Lung (tissue), 17 donors: ENCODE measurements at places on chromosomes 5 and 9. TPM values are rescaled to one million over a fixed set of nuclear protein-coding genes. Genes with fewer than 3 reads are reported as not detected.

DNA sequence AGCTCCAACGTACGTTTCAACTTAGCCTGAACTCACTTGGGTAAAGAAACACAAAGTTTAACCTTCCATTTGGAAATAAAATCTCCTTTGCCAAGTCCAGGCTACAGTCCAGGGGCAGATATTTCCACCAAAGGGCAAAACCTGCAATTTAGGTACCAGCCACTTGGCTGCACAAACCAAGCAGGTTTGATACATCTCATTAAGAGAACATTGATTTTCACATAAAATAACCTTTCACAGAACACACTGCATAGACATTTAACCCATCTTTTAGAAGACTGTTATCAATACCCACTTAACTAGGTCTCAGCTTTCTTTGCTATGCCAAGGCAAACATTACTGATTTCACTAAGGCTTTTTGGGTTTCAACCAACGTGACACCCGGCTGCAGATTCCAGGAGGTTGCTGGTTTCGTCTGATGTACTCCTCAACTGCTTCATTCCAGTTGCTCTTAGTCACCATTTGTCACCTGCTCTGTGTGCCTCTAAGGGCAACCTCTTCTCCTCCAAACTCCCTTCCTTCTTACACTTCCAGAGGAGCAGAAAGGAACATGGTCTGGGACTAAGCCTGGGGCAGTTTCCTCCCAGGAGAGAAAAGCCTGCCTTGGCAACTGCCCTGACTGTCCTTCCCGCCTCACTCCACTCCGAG, 67.1 kb downstream of the EPB41L4B start:
- DNase-seq = no peak

DNA sequence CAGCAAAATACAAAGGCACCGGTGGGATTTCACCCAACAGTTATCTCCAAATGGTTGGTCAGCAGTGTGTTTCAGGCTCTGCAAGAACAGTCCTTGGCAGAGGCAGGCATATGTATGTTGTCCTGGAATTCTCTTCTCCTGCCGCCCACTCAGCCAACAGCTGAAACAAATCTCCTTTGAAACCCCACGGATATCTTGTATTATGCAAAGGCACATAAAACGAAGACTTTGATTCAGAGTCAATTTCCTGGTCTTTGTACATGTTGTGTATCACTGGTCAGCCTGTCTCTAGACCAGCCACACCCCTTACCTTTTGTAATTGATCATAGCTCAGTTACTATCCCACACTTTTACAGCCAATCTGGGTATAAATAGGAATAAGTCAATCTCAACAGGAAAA, 29.2 kb downstream of the FREM1 start:
- DNase-seq = peak; percentile 83

DNA sequence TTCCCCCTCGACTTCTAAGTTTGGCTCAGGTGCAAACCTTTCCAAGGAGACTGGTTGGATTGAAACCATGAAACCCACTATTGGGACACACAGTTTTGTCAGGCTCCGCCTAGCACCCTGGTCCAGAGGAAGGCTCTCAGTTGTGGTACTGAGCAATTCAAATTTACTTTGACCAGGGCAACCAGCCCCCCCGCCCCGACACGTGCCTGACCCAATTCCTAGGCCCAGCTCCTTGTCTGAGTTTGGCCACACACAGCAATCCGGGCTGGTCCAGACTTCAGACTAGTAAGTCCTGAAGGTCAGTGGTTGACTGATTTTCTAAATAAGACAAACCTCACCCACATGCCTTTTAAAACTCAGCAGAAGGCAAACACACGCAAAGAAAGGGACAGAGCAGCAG, 132.7 kb downstream of the SLC12A2 start:
- DNase-seq = no peak

GRCh38 chr5:75050415-75050814, 1.9 kb downstream of the GCNT4 start:
- DNase-seq = peak; percentile 53

DNA sequence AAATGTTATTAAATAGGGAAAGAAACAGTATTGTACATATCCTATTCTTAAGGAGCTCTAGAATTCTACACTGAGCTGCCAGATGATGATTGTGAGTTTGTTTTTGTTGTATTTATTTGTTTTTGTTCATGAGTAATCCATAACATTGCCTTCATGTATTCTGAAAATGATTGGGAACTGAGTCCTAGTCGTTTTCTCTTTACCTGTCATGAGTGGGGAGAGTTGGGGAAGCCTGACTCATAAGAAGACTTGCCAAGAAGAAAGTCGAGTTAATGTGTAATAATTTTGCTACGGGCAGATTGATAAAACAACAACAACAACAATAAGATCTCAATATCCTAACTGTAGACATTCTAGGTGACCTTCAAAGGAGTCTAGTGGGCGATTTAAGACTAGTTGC, 103.8 kb downstream of the ANKRD55 start:
- DNase-seq = no peak

DNA sequence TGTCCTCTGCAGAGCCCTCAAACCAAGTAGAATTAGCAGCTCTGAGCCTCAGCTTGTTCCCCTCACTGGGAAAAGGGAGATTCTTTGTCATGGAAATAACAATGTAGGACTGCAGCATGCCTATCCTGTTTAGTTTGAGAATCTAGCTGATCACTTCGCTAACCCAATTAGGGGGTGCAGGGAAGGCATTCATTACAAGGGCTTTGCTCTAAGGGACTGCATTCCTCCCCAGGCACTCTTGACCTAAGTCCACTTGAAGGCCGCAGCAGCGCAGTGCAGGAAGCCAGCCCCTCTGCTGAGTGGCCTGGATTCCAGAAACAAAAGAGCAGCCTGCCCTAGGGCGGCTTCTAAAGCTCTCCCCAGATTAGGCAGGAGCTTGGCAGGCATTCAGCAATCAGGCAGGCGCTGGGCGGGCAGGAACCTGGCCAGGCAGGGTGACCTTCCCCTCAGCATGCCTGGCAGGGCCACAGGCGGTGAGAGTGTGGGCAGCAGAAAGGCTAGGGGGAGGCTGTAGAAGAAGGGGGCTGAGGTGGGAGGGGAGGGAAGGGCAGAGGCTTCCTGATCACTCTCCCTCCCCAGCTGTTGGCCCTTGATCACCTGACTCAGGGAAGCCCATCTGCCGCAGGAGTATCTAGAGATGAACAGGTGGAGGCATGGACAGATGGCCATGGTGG, 24.8 kb downstream of the CCNJL start:
- peak; percentile 77 for DNase-seq

- DNase-seq = no peak
Measured at GRCh38 chr9:128747241-128747640, 23.3 kb upstream of the ZDHHC12 start.

DNA sequence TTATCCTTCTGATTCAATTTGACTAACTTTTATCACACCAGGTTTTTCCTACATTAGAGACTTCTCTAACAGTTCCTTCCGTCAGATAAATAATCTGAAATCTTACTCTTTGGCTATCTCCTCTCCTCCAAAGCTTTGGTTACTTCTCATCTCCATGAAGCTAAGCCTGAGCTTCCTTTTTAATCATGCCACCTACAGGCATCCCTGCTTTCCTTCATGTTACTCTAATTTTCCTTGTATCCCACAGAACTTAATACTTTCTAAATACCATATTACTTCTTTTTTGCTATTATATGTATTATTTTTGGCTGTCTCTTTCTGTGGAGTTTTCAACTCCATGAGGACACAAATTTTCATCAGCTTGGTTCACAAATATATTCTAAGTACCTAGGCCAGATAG, 49.7 kb downstream of the C9 start:
- DNase-seq = no peak

- DNase-seq = no peak
Measured at GRCh38 chr9:75895112-75895511, 4.6 kb downstream of the PCSK5 start.

KIF4B gene
- total RNA-seq = not detected

SOX30 gene
- total RNA-seq = 0.43 TPM
